Testis (tissue), 5 donors: ENCODE measurements at places on chromosomes 4 and X. TPM values are rescaled to one million over a fixed set of nuclear protein-coding genes. Genes with fewer than 3 reads are reported as not detected.

Gene SCML2
- polyA plus RNA-seq: 19.1 TPM

Gene CD99
- 450 TPM for polyA plus RNA-seq

Gene ADAM29
- 100 TPM for polyA plus RNA-seq

Gene SLC39A8
- polyA plus RNA-seq: 5.3 TPM

Gene TCEAL2
- 37.2 TPM for polyA plus RNA-seq

Gene FGF13
- polyA plus RNA-seq: 6.5 TPM

Gene CTAG2
- polyA plus RNA-seq: 8.4 TPM

Gene ART3
- 166 TPM for polyA plus RNA-seq

Gene FRMD7
- 0.11 TPM for polyA plus RNA-seq

Gene XK
- 2.6 TPM for polyA plus RNA-seq

Gene NPFFR2
- 1.9 TPM for polyA plus RNA-seq

Gene PNMA6A
- polyA plus RNA-seq: 4.2 TPM

Gene NAT8L
- polyA plus RNA-seq: 36.6 TPM

Gene FHDC1
- 2.9 TPM for polyA plus RNA-seq

Gene HMGN5
- 26.4 TPM for polyA plus RNA-seq

Gene LGI2
- polyA plus RNA-seq: 3.4 TPM

Gene ASB9
- 63.9 TPM for polyA plus RNA-seq

Gene MEPE
- polyA plus RNA-seq: not detected

Gene GAGE2A
- polyA plus RNA-seq: 54.4 TPM

Gene DCAF16
- 30.5 TPM for polyA plus RNA-seq

Gene HSFX3
- 16.6 TPM for polyA plus RNA-seq

Gene SSX1
- 11.0 TPM for polyA plus RNA-seq

Gene PCDH19
- polyA plus RNA-seq: 1.9 TPM

Gene PAGE5
- polyA plus RNA-seq: 39.6 TPM

Gene TLR1
- 2.8 TPM for polyA plus RNA-seq

Gene DRP2
- polyA plus RNA-seq: 0.82 TPM

Gene GAGE12F
- 7.7 TPM for polyA plus RNA-seq

Gene TMPRSS11B
- 0.37 TPM for polyA plus RNA-seq

Gene MAGEB2
- 51.4 TPM for polyA plus RNA-seq

Gene CFAP97
- polyA plus RNA-seq: 59.7 TPM

Gene RNF128
- 1.5 TPM for polyA plus RNA-seq

Gene UBL4A
- polyA plus RNA-seq: 13.3 TPM

Gene MYOZ2
- polyA plus RNA-seq: 3.2 TPM
